Liver (tissue), 10 donors: ENCODE measurements at places on chromosomes 2 and 18. TPM values are rescaled to one million over a fixed set of nuclear protein-coding genes. Genes with fewer than 3 reads are reported as not detected.

The ST8SIA5 gene
- 0.05 TPM for total RNA-seq

The CFC1 gene
- total RNA-seq = not detected

GRCh38 chr2:68737711-68738110 is 3.1 kb downstream of the ARHGAP25 start:
- no peak overlapping the region for H3K4me3 ChIP-seq
- no peaks in the 10 kb centered on the region for H3K36me3 ChIP-seq
- no peaks in the 10 kb centered on the region for H3K27me3 ChIP-seq

The SLC9A4 gene
- total RNA-seq = not detected

DNA sequence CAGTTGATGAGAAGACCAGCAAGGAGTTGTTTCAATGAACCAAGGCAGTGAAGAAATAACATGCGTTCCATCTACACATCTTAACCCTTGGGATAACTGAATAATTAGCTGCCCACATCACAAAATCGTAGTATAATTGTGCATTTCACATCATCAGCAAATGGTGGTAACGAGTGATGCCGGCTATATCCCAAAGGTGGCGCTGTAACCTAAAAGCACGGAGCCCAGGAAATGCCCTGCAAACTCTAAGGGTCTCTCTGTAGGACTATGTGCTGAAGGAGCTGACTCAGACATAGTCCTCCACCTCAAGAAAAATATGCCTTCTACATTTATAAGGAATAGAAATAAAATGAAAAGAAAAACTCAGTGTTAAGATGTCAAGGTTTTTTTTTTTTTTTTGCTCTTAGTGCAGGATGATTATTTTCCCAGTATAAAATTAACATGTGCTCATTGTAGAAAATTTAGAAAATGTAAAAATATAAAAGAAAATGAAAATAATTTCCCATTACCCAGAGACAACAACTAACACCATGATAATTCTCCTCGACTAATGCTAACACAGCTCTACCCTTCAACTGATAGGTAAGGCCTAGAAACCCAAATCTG is 23.1 kb upstream of the DSG3 start:
- DNase-seq = peak; percentile 37
- no peak overlapping the region for H3K4me3 ChIP-seq
- no peak overlapping the region for H3K27ac ChIP-seq
- H3K27me3 ChIP-seq = no peaks in the 10 kb centered on the region
- H3K36me3 ChIP-seq = no peaks in the 10 kb centered on the region
- no peaks in the 10 kb centered on the region for H3K4me1 ChIP-seq

The LRRTM1 gene
- total RNA-seq = not detected

GRCh38 chr2:9815844-9816279 is 27.4 kb upstream of the TAF1B start:
- no peak overlapping the region for H3K4me3 ChIP-seq
- H3K36me3 ChIP-seq = no peaks in the 10 kb centered on the region
- H3K27ac ChIP-seq = no peak overlapping the region
- H3K27me3 ChIP-seq = no peaks in the 10 kb centered on the region

DNA sequence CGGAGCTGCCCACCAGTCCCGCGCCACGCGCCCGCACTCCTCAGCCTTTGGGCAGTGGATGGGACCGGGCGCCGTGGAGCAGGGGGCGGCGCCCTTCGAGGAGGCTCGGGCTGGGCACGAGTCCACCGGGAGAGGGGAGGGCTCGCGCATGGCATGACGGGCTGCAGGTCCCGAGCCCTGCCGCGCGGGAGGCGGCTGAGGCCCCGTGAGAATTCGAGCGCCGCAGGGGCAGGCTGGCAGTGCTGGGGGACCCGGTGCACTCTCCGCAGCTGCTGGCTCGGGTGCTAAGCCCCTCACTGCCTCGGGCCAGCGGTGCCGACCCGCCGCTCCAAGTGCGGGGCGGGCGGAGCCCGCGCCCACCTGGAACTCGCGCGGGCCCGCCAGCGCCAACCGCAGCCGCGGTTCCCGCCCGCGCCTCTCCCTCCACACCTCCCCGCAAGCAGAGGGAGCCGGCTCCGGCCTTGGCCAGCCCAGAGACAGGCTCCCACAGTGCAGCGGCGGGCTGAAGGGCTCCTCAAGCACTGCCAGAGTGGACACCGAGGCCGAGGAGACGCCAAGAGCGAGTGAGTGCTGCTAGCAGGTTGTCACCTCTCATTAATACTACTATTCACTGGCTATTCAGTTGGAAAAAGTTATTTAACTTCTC is 3.6 kb upstream of the TTC21B start:
- H3K4me3 ChIP-seq = no peak overlapping the region
- H3K27me3 ChIP-seq = no peaks in the 10 kb centered on the region
- H3K36me3 ChIP-seq = no peaks in the 10 kb centered on the region
- DNase-seq = no peak

GRCh38 chr2:10078704-10079265 is 1.4 kb downstream of the CYS1 start:
- H3K4me1 ChIP-seq = peaks cover 3% of the 10 kb centered on the region
- peaks cover 4% of the 10 kb centered on the region for H3K27me3 ChIP-seq
- no peak overlapping the region for H3K4me3 ChIP-seq
- no peak for DNase-seq

DNA sequence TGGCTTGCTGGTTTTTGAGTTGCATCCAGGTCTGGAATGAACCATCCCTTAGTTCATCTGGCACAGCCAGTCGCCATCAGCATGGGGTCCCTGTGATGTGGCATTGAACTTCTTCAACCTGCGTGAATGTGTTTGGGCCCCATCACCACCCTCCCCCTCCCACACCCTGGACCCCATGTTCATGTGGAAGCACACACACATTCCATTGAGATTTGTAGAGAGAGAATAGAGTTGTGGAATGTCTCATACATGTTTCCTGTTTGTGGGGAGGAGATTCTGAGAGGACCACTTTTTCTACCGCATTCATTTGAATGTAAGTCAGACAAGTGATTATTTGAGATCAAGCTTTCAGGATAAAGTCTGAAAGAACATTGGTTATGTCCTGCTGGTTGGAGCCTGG is 117.6 kb upstream of the EML6 start:
- peaks cover 64% of the 10 kb centered on the region for H3K4me1 ChIP-seq
- H3K27me3 ChIP-seq = no peaks in the 10 kb centered on the region
- H3K36me3 ChIP-seq = no peaks in the 10 kb centered on the region
- DNase-seq = no peak

DNA sequence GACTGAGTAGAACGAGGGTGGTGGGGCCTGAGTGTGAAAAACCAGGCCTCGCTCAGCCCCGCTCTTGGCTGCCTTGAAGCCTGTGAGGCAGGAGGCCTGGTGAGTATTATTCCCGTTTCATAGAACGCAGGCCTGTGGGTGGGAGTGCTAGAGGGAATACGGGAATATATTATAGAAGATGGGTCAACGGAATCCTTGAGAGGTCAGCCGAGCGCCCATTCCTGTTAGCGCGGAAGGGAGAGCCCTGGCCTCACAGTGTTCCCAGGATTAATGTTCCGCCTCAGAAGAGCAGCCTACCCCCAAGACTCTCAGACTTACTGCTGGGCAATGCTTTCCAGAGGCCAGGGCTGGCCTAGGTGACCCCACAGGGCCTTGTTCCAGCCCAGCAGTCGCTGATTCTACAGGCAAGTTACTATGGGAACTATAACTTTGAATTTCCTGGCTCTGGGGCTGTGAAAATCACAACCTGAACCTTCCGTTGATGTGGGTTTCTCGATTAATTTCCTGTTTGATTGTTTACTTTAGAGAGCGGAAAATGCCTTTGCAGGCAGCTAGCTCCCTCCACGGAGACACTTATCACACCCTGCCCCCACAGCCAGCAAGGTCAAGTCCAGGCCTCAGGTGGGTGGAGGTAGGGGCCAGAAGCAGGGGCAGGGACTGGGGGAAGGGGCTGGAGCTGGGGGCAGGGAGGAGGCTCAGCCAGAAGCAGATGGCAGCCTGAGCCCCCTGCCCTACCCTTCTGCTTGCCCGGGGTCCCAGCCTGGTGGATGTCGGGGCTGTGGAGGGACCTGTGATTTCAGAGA is 108.3 kb downstream of the SMAD7 start:
- H3K4me3 ChIP-seq = no peak overlapping the region
- H3K27me3 ChIP-seq = no peaks in the 10 kb centered on the region
- peak overlapping the region; percentile 60 for H3K27ac ChIP-seq
- peaks cover 3% of the 10 kb centered on the region for H3K4me1 ChIP-seq
- no peak for DNase-seq

- no peak overlapping the region for H3K27ac ChIP-seq
- H3K4me1 ChIP-seq = no peaks in the 10 kb centered on the region
- H3K4me3 ChIP-seq = no peak overlapping the region
- no peaks in the 10 kb centered on the region for H3K27me3 ChIP-seq
Observed at GRCh38 chr18:12628706-12629702, 28.9 kb downstream of the SPIRE1 start.

GRCh38 chr2:226836548-226836885 is 663 bp downstream of the RHBDD1 start:
- peaks cover 11% of the 10 kb centered on the region for H3K4me1 ChIP-seq
- peaks cover 5% of the 10 kb centered on the region for H3K36me3 ChIP-seq
- DNase-seq = no peak
- no peaks in the 10 kb centered on the region for H3K27me3 ChIP-seq

DNA sequence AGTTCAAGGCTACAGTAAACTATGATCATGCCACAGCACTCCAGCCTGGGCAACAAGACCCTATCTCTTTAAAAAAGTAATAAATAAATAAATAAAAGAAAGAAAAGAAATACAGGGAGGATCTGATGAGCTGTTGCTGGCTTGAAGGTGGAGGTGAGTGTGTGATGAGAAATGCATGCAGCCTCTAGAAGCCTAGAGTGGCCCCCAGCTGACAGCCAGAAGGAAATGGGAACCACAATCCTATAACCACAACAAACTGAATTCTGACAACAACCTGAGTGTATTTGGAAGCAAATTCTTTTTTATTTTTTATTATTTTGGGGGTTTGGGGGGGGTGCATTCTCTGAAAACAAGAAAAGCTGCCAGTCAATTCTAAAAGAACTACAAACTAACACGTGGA is 14.6 kb downstream of the NOL10 start:
- H3K27me3 ChIP-seq = no peaks in the 10 kb centered on the region
- no peak overlapping the region for H3K27ac ChIP-seq
- no peak for DNase-seq
- H3K4me1 ChIP-seq = no peaks in the 10 kb centered on the region
- no peak overlapping the region for H3K4me3 ChIP-seq

DNA sequence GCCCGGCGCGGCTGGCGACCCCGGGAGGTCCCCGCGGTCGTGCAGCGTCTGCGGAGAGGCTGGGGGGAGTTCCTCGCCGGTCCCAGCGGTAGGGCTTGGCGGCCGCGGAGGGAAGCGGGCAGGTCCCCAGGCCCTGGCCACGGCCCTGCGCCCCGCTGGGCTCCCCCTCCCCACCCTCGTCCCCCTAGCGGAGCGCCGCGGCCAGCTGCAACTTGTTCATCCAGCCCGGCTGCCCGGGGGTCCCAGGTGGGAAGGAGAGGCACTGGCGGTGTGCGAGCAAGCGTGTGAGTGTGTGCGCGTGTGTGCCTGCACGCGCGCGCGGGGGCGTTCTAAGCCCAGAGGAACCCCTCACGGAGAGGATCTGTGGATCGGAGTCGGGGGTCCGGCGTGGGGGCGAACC is 1.3 kb downstream of the PTPRM start:
- peak overlapping the region; percentile 84 for H3K4me3 ChIP-seq
- no peaks in the 10 kb centered on the region for H3K27me3 ChIP-seq
- peaks cover 12% of the 10 kb centered on the region for H3K4me1 ChIP-seq
- DNase-seq = peak; percentile 53
- peak overlapping the region; percentile 91 for H3K27ac ChIP-seq

DNA sequence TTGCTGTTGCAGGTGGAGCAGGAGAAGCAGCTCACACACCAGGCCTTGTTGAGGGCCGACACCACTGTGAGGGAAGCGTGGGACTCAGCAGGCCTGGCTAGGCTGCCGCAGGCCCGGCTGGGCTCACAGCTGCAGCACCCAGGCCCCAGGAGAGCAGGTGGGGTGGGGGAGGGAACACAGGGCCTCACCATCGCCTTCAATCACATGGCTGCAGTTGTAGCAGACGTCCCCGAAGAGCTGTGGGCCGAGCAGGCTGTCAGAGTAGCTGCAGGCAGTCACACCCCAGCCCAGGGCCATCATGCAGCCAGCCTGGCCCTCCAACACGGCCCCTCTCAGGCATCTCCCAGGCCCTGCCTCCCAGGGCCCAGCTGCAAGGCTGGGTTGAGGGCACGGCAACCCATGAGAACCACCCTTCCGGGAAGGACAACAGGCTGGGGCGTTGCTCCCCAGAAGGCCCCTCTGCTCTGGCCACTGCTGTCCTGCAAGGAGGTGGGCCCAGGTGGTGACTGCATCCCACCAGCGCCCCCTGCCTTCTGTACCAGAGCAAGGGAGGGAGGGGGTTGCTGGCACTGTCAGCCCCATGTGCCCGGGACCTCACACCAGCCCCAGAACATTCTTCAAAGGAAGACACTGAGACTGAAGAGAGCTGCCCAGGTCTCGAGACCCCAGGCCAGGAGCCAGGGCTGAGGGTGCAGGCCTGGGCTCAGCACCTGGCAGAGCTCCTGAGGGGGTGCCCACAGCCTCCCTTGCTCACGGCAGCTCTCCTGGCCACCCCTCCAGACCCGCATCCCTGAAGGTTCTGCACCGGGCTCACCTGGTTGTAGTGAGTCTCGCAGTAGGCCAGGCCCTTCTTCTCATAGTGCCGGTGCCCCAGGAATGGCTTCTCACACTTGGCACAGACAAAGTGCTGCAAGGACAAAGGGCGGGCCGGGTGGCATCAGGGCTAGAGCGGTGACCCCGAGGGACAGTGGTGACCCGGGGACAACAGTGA is 5.6 kb upstream of the GPR17 start:
- H3K36me3 ChIP-seq = no peaks in the 10 kb centered on the region
- no peaks in the 10 kb centered on the region for H3K27me3 ChIP-seq
- no peak for DNase-seq
- no peak overlapping the region for H3K27ac ChIP-seq
- peaks cover 25% of the 10 kb centered on the region for H3K4me1 ChIP-seq
- no peak overlapping the region for H3K4me3 ChIP-seq

DNA sequence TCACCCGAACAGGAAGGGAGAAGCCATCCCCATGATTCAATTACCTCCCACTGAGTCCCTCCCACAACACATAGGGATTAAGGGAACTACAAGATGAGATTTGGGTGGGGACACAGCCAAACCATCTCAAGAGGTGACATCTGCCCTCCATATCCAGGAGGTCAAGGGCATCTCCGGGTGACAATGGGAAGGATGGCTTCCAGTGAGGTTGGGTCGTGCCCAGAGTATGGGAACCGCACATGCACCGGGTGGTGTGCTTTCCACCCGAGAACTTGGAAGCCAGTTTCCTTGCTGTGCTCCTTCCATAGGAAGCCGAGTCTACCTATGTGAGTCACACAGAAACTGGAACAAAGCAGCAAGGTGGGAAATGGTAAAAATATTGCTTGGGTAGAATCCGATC is 216.9 kb upstream of the SALL3 start:
- H3K27ac ChIP-seq = no peak overlapping the region
- H3K27me3 ChIP-seq = no peaks in the 10 kb centered on the region
- H3K36me3 ChIP-seq = no peaks in the 10 kb centered on the region
- no peaks in the 10 kb centered on the region for H3K4me1 ChIP-seq

The ANKRD30BL gene
- not detected for total RNA-seq
